ENCODE measurements at places on chromosomes 5 and 9.

DNA sequence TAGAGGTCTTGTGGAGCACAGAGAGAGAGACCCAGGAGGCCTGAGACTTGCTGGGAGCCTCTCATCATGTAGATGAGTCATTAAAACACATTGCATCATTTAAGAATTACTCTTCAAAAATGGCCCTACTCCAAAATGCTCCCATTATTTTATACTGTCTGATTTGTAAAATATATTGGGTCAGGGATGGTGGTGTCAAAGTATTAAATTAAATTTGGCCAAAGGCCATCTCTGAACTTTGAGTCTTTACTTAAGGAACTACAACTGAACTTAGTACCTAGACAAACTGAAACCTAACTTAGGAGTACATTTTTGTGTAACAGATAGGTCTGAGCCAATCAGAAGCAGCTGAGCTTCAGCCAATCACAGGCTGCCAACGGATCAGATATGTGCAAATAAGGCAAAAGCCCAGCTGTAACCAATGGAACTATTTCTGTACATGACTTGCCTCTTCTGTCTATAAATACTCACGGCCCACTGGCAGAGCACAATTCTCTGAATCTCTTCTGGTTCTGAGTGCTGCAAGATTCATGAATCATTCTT is 657.2 kb downstream of the TLE1 start:
- peak; percentile 71 for DNase-seq

DNA sequence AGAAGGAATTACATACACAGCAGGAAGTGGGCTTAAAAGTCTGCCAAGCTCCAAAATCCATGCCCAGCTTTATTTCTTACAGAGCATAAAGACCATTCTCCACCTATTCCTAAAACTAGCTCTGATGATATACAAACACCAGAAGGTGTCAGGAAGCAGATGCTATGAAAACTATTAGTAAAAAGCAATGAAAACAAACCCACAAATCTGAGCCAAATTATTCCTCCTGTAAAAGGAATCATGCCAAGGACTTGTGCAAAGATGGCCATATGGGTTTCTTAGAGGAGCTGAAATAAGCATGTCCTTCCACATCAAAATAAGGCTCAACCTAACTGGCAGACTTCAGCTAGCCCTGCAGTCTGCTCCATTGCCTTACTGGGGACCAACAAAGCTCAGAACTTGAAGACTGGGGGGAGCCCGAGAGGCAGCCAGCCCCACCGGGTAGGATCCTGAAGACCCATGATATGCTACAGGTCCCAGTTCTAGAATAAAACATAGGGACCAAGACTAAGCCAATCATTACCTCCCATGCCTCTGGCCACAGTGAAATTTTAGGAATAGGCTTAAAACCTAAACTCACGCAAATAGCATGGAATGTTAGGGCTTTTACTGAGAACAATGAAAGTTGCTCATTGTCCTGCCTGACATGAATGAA is 42.8 kb upstream of the GABRP start:
- DNase-seq = no peak

- DNase-seq = no peak
Observed at GRCh38 chr9:131492070-131492469, 10.6 kb upstream of the POMT1 start.

DNA sequence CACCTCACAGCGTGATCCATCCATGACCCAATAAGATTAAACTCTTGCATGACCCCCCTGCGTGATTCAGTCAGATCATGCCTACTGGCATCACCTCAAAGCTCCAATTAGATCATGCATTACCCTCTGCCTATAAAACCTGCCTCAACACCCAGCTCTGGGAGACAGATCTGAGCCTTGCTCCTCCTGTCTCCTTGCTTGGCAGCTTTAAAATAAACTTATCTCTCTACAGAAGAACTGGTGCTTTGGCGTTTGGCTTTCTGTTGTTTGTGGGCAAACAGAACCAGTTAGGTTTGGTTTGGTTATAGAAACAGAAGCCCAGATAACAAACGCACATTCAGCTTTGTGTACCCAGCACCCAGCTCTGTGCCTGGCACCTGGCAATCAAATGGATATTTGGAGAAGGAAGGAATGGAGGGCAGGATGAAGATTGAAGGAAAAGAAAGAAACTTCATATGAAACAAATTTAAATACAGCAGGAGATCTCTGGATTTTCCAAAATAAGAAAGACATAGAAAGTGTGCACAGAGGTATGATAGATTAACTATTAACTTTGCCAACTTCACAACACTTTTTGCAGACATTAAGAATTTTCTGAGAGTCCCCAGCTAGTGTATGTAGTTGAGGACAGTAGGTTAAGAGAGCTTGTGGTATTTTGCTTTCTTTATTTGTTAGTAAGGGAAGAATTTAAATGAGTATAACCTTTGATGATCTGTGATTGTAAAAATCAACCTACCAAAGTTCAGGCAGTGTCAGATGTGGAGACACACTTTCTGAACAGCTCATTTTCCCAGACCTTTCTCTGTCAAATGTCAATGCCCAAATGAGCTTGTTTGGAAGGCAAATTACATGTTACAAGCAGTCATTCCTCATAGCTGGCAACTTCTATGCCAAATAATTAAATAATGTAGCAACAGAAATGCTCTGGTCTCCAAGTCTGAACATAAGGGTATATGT is 102.1 kb upstream of the ASTN2 start:
- no peak for DNase-seq

- DNase-seq = no peak
Observed at GRCh38 chr5:148786456-148786855, 40.0 kb upstream of the ADRB2 start.

GRCh38 chr9:136485049-136486045 is 2.5 kb upstream of the SEC16A start:
- DNase-seq = peak; percentile 81

- DNase-seq = no peak
Observed at GRCh38 chr9:88724331-88724730, 189.4 kb downstream of the NXNL2 start.

DNA sequence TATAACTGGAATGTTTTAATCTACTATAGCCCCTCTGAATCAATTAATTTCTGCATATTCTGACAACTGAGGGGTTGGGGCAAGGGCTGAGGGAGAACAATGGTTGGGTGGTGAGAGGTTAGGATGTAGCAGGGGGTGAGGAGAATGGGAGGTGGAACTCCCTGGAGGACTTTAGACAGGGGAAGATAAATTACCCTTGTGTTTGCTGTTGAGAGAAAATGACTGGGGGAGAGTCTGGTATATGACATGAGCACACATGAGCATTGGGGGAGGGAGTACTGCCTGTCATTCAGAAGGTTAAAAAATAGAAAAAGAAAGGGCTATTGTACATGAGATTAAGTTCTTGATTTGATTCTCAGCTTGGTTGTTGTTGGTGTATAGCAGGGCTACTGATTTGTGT is 37.2 kb upstream of the PAPPA start:
- DNase-seq = no peak

DNA sequence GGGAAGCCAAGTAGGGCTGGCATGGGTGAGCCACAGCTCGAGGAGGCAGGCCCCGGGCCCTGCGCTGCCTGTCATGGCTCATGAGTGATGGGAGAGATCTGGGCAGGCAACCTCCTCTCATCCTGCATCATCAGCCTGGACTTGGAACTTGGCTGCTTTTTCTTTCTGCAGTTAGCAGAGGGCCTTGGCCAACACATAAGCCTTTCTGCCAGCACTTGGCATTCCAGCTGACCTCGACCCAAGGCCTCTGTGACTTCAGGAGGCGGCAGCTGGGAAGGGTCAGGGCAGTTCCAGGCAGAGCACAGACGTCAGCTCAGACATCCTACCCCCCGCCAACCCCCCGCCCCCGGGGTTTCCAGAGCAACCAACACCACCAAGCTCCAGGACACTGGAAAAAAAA is 7.6 kb downstream of the S1PR3 start:
- no peak for DNase-seq

- no peak for DNase-seq
Observed at GRCh38 chr5:174531782-174532191, 192.6 kb upstream of the MSX2 start.

GRCh38 chr9:114450833-114451706 is 54.2 kb downstream of the WHRN start:
- DNase-seq = no peak

- no peak for DNase-seq
Observed at GRCh38 chr9:92970467-92970923, 23.2 kb downstream of the FGD3 start.

GRCh38 chr9:114090798-114091197 is 8.3 kb downstream of the KIF12 start:
- no peak for DNase-seq

DNA sequence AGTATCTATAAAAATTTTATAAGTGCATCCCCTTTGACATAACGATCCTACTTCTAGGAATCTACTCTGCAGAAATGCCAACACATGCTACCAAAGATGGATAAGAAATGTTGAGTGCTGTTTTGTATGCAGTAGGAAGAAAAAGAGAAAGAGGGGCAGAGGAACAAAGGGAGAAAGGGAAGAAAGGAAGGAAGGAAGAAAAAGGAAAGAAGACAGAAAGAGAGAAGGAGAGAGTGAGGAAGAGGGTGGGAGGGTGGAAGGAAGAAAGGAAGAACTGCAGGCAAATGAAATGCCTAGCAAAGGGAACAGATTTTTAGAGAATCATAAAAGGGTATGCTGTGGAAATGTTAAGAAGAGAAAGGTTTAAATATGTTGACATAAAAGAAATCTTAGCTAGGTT is 48.5 kb upstream of the ALDOB start:
- no peak for DNase-seq

- peak; percentile 11 for DNase-seq
Observed at GRCh38 chr5:1007681-1008450, 736 bp upstream of the NKD2 start.

GRCh38 chr9:125494653-125494915 is 212.4 kb downstream of the MAPKAP1 start:
- DNase-seq = no peak

DNA sequence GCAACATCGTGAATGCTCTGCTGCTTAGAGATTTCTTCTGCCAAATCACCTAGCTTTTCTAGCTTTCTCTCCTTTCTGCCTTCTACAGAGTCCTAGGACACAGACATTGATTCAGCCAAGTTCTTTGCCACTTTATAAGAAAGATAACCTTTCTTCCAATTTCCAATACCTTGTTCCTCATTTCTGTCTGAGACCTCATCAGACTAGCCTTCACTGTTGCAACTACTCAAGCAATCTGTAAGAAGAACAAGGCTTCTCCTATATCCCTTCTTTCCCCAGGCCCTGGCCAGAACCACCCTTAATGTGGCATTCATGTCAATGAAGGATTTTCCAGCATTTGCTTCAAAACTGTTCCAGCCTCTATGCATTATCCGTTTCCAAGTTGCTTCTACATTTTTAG is 24.3 kb downstream of the FBXO10 start:
- DNase-seq = no peak

DNA sequence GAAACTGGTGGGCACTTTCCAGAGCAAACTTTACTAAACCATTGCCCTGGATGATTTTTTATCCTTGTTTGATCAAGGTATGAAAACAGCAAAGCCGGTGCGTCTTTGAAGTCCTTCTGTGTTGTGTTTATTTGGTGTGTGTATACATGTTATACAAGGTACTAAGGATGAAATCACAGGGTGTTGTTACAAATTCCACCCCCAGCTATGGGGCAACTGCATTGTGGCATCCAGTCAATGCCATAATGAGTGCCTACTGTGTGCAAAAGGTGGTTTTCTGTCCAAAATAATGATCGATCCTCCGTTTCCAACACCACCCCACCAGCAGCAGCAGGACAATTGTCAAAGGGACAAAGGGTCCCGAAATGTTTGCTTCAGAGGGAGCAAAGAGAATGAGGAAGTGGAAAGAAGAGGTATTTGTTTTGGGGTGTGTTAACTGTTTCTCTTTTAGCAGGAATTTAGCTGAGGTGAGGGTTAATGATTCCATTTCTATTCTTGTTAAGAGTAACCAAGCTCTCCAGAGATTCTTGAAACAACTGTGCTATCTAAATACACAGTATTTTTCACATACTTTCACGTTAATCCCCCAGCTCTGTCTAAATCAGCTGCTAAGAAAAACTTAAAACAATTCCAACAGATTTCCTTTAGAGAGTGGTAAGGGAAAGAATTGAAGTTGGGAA is 568.7 kb upstream of the KLF4 start:
- DNase-seq = no peak

DNA sequence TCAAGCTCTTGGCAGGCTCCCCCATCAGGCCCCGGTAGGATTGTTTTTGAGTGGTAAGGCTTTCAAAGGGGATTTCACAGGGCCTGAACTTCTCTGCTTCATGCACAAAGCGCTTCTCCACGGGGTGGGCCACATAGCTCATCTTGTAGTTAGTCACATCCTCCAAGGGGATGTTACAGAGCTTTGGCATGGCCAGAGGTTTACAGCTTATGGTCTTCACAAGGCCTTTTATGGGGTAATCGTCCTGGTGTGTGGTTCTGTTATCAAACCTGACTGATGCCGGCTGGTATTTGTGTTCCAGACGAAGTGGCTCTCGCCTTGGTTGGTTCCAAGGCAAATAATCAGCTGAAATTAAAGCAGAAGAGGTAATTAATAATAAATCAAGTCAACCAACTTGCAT is 104.3 kb downstream of the SAXO1 start:
- no peak for DNase-seq

DNA sequence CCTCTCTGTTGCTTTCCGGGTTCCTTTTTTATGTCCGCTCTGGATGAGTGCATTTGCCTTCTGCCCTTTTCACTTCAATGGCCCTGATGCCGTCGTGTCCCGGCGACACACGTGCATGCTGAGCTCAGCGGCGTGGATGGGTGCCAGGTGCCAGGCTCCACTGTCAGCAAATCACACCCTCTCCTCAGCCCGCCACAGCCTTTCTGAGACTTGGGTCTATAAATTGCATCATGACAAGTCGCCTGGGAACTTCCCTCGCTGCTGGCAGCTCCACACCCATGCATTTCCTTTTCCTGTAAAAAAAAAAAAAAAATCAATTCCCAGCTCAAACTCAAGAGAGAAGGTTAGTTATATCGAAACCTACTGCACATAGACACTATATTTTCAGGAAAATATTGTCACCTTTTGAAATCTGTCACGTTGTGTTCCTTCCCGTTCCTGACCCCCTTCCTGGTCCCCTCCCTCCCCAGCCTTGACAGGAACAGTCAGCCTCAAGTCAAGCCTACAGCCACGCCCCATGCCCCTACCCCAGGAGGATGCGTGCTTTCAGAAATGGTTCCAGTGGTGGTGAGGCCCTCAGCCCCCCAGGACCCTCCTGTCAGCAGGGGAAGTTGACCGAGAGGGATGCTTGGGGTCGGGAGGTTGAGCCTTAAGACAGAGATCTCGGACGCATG is 110.3 kb upstream of the PTCH1 start:
- DNase-seq = no peak

- peak; percentile 78 for DNase-seq
Observed at GRCh38 chr9:111980398-111980797, 83.8 kb downstream of the UGCG start.

- no peak for DNase-seq
Observed at GRCh38 chr5:92801911-92802310, 779.1 kb downstream of the NR2F1-AS1 start.

- DNase-seq = peak; percentile 68
Observed at GRCh38 chr9:121861501-121862180, 210.2 kb downstream of the DAB2IP start.

GRCh38 chr5:171714851-171715250 is 70.8 kb upstream of the SMIM23 start:
- no peak for DNase-seq

- no peak for DNase-seq
Observed at GRCh38 chr5:176341325-176342157, 20.0 kb downstream of the KIAA1191 start.

- DNase-seq = no peak
Observed at GRCh38 chr5:32499261-32499660, 54.7 kb upstream of the ZFR start.

- DNase-seq = peak; percentile 8
Observed at GRCh38 chr5:31845361-31845760, 206.4 kb downstream of the PDZD2 start.

Measured in OCI-M1 (cell line).